ENCODE measurements at places on chromosomes 4 and X.

DNA sequence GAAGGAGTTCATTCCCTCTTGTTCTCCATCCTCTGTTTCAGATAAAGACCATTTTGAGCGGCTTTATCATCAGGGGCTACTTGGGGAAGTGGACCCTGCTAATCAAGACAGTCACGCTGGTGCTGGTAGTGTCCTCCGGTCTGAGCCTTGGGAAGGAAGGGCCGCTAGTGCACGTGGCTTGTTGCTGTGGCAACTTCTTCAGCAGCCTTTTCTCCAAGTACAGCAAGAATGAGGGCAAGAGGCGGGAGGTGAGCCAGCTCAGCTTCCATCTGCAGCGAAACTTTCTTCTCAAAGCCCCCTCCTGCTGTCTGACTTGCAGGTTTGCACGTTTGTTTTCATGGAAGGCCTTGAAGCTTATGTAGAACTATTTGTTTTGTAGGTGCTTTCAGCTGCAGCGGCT, 49.5 kb downstream of the CLCN4 start:
- no peak for DNase-seq

GRCh38 chrX:56974408-56974807, 20.9 kb downstream of the SPIN3 start:
- no peak for DNase-seq

GRCh38 chrX:48802905-48803200, 986 bp downstream of the HDAC6 start:
- no peak for DNase-seq

GRCh38 chr4:103754844-103755243, 35.1 kb upstream of the TACR3 start:
- no peak for DNase-seq

GRCh38 chr4:184136525-184136924, 81.1 kb downstream of the ENPP6 start:
- DNase-seq: no peak

DNA sequence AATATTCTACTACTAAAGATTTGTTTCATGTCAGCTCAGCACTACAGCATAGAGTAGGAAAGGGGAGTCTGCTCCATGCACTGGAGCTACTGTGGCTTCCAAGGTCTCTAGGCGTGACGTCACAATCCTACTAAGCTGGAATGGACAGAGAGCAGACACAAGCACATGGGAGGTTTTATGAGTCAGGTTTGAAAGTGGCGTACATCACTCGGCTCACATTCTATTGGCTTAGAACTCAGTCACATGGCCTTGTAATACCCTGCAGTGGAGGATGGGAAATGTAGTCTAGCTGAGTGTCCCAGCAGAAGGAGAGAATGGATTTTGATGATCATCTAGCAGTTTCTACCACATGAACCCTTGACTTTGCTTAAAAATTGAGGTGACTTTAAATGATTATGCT, 624.8 kb upstream of the ATOH1 start:
- no peak for DNase-seq

DNA sequence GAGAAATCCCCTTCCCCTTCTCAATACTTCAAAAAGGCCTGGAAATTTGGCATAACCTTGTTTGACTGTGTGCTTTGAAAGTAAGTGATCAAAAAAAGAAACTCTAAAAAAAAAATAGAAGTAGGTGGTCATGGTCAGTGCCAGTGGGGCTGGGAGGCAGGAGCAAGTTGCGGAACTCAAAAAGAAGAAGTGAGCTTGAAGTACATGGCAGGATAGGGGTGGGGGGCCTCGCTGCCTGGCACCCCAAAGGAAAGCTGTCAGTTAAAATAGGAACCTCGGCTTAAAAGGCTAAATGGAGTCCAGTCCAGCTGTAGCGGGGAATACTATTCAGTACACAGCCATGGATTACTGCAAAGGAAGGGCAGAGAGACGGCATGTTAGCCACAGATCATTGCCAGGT, 12.2 kb upstream of the NKRF start:
- DNase-seq: no peak

GRCh38 chr4:88196013-88196365, 37.5 kb upstream of the ABCG2 start:
- no peak for DNase-seq

GRCh38 chr4:891747-892146, 40.4 kb downstream of the GAK start:
- DNase-seq: no peak

DNA sequence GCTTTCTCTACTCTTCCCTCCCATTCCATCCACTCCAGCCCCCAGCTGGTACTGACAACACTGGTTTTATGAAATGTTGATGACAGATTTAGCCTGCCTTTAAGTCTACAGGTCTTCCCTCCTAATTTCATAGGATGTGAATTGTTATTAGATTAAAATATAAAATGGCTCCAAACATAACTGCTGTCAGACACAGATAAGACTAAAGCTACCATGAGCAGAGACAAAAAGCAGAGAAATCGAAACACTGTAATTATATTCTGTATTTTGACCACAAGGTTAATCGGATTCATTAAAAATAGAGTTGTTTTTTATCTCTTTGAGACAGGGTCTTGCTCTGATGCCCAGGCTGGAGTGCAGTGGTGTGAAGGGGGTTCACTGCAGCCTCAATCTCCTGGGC, 28.3 kb downstream of the SEC24D start:
- DNase-seq: no peak

GRCh38 chr4:105520819-105521790, 31.3 kb upstream of the ARHGEF38 start:
- DNase-seq: no peak

DNA sequence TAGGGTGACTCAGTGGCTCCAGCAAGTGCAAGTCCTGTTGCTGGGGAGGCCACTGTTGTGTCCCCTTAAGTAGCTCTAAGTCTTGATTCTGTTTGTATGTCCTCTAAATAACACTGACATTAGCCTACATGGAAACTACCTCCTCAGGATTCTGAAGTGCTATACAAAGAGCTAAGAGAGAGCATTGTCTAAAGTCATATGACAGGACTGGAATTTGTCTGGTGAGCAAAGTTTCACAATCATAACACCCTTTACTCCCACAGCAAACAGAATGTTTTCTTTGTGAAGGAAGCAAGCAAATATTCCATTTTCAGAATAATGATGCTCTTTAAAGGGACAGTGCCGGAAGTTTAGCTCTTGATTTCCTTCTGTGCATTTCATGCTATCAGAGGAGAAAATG, 23.4 kb upstream of the CT47A1 start:
- no peak for DNase-seq

DNA sequence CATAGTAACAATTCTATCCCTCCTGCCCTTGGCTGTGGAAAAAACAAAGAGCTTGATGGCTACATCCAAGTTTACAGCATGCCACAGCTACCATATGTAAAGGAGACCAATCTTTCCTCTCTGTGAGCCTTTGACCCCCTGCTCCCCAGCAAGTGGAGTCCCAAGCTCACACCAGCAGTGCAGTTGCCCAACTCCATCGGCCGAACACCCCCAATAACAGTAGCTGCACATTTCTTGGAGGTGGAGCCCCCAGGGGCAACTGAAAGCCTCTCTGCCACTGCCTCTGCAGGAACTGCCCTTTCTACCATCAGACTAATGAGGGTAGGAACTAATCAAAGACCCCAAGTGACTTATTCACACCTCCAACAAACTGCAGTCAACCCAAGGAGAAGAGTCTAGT, 81.0 kb upstream of the TCEAL2 start:
- no peak for DNase-seq

DNA sequence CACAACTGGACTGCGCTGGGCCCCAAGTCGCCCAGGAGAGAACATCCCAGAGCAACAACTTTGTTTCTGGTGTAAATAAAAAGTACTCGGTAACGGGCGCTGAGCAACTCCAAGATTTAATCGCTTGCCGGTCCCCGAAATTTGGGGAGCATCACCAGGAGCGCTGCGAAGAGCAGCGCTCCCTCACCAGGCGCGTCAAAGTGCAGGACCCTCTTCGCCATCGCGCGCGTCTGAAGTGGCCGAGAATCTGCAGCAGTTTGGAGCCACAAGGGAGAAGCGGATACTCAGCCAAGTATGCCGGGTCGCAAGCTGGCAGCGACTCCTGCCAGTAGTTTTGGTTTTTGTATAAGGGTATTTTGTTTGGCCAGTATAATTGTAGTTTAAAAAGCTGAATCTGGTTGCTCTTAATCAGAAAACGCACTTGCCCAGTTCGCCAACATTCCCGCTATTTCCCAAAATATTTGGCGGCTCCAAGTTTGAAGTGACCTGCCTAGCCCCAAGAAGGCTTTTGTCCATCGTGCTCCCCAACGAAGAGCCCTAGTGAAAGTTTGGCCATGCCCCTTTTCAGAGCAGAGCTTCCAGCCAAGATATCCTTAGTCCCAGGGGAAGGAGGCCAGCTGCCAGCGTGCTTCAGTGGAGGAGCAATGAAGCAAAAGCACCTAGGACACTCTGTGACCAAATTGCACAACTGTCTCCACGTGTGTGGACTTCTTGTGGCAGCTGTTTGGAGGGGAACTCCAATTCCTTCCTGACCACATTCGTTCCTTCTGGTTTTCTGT, 557 bp upstream of the KDR start:
- no peak for DNase-seq

DNA sequence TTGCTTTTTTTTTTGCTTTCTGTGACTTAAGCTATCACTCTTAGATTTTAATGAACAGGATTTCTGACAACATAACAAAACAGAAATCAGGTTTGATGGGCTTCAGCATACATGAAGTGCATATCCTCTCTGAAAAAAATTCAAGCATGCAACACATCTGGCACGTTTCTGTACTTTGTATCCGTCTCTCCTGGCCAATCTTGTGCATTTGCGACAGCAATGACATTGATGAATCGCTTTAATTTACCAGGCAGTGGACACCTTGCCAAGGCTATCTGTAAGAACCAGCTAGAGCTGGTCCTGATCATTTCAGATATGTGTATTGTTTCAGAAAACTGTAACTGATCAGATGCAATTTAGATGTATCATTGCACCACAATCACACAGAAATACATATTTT, 93.3 kb downstream of the CCSER1 start:
- DNase-seq: no peak

DNA sequence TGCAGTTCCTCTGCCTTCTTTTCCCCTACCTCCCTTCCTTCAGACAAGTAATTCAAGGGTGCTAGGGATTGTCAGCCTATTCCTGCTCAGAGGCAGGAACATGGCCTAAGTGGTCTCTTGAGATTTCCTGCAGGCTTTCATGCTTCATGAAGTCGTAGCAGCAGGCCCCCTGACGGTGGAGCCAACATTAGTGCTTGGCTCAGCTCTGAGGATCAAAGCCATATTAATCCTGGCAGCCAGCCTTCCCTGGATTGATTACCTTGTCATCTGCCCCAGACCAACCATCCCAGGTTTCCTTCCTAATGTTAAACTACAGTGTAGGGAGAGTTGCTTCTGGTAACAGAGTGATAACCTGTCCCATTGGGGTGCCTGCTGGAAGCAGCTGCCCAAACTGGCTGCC, 84.1 kb downstream of the SLC16A2 start:
- DNase-seq: no peak

DNA sequence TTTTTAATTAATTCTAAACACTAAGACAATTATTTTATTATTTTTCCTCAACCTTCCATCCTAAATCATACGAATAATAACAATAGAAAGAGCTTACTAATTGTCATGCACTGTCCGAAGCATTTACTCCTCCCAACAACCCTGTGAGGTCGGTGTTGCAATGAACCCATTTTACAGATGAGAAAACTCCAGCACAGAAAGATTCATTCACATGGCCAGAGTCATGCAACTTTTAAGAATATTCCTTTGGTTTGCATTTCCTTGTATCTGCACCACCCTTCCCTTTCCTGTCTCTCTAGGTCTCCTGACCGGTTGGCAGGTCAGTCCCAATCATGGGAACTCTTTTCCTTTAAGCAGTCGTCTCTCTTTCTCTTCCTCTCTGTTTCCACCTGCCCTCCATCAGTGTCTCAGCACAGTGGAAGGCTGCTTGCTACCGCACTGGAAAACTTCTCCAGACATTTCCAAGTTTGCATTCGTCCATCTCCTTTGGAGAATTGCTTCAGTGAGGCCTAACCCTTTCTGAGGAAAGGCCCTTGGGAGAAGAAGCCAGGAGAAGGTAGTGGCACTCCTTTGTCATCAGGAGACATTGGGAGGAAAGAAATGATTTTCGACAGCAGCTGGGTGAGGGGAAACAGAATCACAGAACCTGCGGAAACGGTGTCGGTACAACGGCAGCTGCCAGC, 1.9 kb upstream of the TMSB4X start:
- no peak for DNase-seq

GRCh38 chr4:92529510-92529909, 225.7 kb downstream of the GRID2 start:
- DNase-seq: no peak

DNA sequence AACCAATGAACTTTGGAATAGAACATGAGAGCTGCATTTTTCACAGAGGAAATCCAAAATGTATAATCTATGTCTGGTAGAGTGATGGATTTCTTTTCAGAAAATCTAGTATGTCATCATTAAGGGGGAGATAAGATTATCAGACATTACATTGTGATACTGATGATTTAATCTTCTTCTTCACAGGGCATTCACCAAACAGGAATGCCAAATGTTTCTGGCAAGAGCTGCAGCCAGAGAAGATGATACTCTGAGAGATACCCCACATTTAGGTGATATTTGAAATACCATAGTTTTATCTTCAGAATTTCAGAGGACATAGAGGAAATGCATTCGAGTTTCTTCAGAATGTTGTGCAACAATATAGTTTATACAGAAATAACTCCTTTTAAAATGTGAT, 1523.7 kb upstream of the ADGRL3 start:
- DNase-seq: no peak

GRCh38 chrX:8027827-8028226, 100.6 kb upstream of the PNPLA4 start:
- DNase-seq: no peak

- DNase-seq: no peak
Observed at GRCh38 chr4:38857354-38858096, 908 bp upstream of the TLR6 start.

- DNase-seq: no peak
Observed at GRCh38 chr4:110484029-110484428, 8.1 kb downstream of the ENPEP start.

GRCh38 chrX:48905090-48905790, 6.2 kb downstream of the SLC35A2 start:
- no peak for DNase-seq

GRCh38 chr4:73862322-73862721, 6.9 kb upstream of the CXCL1 start:
- no peak for DNase-seq

DNA sequence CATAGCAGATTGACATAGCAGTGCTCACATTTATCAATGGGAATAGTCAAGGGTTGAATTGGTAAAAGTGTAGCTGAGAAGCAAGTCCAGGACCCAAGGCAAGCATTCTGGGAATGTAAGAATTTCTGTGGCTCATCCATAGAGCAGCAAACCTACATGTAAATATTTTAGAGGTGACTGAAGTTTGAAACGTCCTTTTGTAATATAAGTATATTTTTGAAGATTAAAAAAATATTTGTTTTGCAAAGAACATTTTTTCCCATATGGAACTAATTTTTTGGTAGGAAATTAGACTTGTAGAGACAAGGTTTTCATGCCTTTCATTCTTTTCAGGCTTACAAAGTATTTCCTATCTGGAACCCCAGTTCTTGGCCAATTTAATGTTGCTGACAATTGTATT, 104.0 kb downstream of the TEX13A start:
- no peak for DNase-seq

DNA sequence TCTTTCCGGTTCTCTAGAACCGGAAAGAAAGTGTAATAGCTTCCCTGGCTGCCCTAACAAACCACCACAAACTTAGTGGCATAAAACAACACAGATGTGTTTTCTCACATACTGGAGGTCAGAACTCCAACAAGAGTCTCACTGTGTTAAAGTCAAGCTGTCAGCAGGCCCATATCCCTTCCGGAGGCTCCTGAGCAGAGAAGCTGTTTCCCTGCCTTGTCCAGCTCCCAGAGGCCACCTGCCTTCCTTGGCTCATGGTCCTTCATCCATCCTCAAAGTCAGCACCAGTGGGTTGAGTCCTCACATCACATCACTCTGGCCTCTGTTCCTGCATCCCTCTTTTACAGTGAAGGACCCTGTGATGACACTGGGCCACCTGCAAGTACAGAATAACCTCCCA, 49.8 kb upstream of the HMX1 start:
- DNase-seq: no peak
